Germinal center (tissue), 1 donor: ENCODE measurements at places on chromosomes 7 and 10.

DNA sequence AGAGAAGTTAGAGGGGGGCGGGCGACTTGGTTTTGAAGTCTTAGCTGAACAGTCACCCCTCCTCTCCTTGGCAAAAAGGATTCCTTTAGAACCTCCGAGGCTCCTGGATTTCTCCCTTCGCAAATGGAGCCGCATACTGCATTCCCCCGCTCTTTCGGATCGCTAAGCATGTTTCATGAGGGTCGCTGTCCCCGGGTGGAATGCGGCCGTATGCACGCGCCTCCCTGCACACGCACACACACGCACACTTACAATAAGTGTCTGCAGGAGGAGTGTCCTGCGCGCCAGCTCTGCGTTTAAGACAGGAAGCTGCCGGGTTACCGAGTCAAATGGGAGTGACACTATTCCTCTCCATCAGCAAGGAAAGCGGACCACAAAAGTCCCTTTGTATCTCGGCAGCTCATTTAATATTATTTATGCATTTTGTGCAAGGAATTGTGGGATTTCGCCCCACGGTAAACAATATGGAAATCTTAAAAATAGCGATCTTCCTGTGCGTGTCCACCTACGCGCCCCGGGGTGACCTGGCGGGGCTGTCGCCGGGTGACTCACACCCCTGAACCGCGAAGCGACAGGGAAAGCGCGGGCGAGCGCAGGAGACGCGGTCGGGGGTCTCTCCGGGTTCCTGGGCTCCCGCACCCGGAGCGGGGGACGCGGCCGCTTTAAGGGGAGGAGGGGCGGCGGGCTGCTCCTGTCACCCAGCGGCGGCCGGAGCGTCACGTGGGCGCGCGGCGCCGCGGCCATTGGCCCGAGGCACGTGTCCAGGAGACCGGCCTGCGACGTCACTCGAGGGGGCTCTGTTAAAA lies 988 bp upstream of the EN2 start:
- DNase-seq: no peak

GRCh38 chr10:47231414-47231813 lies 68.6 kb upstream of the GDF10 start:
- no peak for DNase-seq

GRCh38 chr10:59805014-59805413 lies 51.8 kb upstream of the MRLN start:
- peak; percentile 5 for DNase-seq

- no peak for DNase-seq
Observed at GRCh38 chr7:137992550-137993394, 9.1 kb downstream of the CREB3L2 start.

DNA sequence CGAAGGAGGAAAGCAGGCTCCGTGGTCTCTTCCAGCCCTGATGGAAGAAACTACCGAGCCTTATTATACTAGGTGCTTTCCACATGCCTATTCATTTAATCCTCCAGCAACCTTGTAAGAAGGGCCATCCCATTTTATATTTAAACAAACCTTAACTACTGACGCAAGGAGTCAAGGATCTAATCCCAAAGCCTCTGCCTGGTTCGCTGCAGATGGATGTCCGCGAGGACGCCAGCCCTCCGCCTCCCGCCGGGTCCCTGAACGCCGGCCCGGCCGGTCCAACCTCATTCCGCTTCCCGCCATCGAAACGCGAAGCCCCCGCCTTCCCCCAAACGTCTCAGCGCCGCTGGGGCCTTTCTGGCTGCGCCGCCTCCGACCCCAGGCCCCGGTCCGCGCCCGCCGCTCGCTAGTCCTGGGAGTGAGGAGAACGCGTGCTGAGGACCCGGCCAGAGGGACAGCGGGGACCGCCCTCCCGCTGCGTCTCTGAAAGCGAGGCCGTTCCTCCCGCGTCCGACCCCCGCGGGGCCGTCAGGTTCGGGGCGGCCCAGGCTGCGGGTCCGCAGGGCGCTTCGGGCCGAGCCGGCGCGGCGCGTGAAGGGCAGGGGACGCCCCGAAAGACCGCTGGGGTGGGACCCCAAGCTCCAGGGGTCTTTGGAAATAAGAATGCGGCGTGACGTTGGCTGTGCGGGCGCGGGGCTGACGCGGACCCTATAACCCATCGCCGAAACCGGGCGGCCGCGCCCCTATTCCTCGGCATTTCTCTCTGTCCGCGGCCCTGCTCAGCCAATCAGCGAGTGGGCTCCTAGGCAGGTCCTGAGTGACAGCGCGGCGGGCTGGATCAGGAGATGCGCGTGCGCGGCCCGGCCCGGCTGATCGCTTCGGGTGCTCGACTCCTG lies at the start of gene ATP6V0E2:
Gene ATP6V0E2, plus strand, starts transcription at position 896 of the 896 bp plus-strand sequence. CDS start 97 bp downstream, outside the sequence.
- DNase-seq: peak; percentile 99
